ENCODE measurements at places on chromosomes 6 and 20.

DNA sequence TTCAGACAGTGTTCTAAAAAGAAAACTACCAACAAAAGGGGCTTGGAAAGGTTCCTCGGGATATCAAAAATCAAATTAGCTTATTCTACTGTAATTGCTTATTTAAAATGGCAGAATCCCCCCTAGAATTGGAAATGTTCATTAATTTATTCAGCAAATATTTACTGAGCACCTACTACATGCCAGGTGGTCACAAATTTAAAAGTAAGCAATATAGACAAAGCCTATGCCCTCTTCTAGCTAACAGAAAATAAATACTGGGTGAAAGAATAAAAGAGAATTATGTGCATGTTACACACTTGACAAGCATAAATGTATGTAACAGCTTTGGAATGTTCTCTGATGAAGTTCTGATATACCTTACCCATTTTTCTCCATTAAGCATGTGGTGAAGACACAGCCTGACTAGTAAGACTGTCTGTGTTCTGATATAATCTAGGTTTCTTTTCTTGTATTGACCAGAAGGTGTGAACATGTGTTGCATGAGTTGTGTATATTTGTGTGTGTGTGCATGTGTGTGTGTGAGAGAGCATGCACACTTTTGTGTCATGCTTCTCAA is 606.7 kb upstream of the CITED2 start:
- DNase-seq: no peak

- DNase-seq: peak; percentile 17
Measured at GRCh38 chr20:33812908-33813462, 1.8 kb downstream of the CHMP4B start.

GRCh38 chr20:51190783-51191180 is 167.9 kb upstream of the KCNG1 start:
- DNase-seq: no peak

- no peak for DNase-seq
Measured at GRCh38 chr20:57133926-57134650, 132.4 kb downstream of the BMP7 start.

- no peak for DNase-seq
Measured at GRCh38 chr6:119484598-119484997, 135.0 kb upstream of the MAN1A1 start.

Measured in T-helper 2 cell (primary cell).